Retina (tissue), 1 donor: ENCODE measurements at places on chromosomes 5 and 9.

GRCh38 chr5:55383254-55383653 lies 75.5 kb downstream of the MTREX start:
- DNase-seq, result no peak

DNA sequence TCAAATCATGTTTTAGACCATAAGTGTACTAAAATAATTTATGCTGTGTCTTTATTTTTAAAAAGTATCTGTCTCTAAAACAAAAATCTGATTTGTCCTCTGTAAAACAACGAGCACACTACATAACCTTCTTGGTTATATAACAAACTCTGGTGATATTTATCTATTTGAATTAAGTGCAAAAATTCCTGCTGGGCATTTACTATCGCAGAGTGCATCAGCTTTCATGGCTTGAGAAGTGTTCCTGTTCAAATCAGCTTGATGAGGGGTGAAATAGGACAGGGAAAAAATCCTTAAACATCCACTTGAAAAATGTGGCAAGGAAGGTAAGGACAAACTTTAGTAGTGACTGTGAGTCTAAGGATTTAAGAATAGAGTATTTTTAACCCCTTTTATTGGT lies 65.3 kb downstream of the PRR16 start:
- no peak for DNase-seq

DNA sequence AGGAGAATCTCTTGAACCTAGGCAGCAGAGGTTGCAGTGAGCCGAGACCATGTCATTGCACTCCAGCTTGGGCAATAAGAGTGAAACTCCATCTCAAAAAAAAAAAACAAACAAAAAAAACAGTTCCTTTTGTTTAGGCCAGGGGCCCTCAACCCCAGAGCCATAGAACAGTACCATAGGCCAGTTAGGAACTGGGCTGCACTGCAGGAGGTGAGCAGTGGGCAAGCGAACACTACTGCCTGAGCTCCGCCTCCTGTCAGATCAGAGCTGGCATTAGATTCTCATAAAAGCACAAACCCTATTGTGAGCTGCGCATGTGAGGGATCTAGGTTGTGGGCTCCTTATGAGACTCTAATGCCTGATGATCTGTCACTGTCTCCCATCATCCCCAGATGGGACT lies 49.1 kb upstream of the SUB1 start:
- peak; percentile 18 for DNase-seq

DNA sequence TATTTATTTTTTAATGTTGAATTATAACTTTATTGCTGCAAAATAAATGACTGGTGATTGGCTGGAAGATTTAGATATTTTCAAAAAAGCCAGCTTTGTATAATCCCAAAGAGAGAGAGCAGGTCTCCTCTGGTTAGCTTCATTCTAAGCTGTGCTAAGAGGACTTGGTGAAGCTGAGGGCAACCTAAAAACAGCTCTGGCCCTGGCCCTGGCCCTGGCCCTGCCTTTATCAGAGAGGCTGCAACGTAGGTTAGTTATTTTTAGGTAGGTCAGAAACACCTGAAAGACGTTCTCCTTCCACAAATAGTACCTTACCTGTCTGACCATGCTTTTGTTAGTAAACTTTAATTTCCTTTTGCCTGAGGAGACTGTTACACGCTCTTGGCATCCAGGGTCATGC lies 58.7 kb downstream of the KLF9 start:
- DNase-seq, result no peak

GRCh38 chr5:28648108-28648507 lies 1609.7 kb upstream of the CDH9 start:
- no peak for DNase-seq

GRCh38 chr5:77637998-77638762 lies at the start of gene OTP:
TSS of gene OTP (minus strand) at chr5:77638713. CDS start at chr5:77638549, 164 bp downstream.
- DNase-seq, result peak; percentile 33

- DNase-seq, result no peak
Observed at GRCh38 chr9:24096756-24097155, 270.7 kb upstream of the ELAVL2 start.

DNA sequence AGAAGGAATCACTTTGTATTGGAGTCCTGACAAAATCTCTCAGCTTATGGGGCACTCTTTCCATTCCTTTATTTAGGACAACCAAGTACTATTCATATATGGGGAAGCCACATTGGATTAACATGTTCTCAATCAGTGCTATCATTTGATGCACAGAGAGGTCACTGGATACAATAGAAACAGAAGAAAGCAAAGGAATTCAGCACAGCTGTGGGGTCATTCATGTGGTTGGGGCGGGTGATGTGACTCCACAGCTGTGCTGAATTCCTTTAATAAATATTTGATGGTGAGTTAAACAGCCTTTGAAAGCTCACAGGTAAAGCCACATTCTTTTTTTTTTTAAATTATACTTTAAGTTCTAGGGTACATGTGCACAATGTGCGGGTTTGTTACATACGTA lies 854 bp upstream of the TEX48 start:
- DNase-seq, result no peak

DNA sequence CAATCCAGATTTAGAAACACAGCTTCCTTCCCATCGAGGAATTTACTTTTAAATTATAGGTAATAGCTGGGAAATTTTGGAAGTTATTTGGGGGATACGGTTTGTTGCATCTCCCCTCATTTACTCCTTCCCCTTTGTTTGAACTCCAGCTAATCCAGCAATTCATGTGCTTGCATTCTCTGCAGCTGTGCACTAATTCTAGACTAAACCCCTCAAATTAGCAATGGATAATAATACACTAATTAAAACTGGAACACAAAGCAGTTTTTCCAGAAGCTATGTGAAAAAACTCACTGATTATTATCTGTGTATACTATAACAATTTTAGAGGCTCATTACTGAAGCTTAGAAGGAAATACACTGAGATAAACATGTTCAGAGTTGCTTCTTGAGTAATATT lies 751.2 kb upstream of the ZNF608 start:
- no peak for DNase-seq

DNA sequence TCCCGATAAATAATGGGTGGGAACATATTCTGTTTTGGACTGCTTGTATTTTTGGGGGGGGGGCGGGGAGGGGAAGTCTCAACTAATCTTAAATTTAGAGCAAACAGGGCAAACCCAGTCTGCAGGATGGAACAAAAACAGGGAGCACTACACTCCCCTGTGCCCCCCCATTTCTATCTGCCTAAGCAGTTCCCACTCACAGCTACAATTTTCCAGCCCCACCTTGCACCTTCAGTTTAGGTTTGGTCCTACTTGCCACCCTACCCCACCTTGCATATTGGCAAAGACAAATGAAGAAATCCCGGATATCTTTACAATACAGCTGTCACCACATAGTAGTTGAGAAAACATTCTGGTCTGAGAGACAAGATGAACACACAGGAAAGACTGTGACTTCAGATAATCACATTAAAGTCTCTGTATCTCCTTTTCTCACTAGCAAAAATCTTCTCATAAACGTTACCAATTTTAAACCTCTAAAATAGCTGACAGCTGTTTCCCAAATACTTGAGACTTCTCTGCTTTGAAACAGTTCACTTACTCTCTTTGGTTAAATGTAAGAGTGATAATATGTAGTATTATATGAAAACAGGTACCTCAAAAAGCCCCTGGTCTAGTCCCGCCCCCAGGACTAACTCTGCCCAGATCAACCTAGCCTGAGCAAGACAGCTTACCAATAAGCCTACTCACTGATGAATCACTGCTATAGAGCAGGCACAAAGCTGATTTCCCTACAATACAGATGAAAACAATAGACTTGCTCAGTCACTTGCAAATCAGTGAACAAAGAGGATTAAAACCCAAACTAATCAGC lies 5.2 kb upstream of the RAPGEF6 start:
- no peak for DNase-seq

DNA sequence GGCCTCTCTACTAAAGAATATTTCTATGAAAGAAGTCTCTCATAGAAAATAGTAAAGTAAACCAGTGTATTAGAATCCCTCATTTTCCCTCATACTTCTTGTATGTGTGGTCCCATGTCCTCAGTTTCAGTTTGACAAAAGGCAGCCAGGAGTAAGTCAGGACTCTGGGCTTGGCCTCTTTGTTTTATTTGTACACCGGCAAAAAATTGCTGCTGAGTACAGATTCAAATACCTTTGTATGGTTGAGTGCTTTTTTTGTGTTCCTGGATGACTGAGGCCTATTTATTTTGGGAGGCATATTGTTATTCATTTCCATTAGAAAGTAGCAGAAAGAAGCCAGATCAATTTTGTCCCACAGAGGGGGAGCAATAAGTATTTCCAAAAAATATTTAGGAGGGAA lies 47.3 kb upstream of the CEP78 start:
- DNase-seq, result no peak

DNA sequence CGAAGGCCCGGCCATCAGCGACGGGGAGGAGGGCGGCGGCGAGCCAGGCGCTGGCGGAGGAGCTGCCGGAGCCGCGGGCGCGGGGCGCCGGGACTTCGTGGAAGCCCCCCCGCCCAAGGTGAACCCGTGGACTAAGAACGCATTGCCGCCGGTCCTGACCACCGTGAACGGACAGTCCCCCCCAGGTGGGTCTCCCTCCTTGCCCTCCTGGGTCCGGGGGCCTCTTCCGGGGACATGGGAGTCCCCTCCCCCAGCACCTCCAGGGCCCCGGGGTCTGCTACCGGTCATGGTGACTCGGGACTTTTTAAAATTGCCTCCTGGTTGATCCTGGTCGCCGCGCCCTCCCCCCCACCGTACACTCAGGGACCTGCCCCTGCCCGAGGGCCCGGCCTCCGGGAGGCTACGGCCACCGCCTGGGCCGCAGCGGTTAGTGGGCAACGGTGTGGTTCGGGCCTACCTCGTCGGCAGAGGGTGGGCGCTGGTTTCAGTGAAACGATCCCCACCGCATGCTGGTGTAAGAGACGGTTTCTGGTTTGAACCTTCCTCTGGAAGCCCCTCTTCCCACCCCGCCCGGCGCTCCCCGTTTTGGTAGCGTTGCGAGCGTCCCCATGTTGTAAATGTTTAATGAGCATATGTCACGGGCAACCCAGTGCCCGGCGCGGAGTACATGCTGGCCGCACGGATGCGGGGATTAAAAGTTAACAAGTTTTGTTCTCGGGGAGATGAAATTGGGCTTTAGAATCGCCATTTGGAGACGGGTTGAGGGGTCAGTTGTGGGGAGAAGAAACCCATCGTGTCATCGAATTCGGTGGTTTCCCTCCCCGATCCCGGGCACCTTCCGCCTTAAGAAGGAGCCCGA lies 1.1 kb downstream of the LARP1 start:
- DNase-seq, result peak; percentile 76

DNA sequence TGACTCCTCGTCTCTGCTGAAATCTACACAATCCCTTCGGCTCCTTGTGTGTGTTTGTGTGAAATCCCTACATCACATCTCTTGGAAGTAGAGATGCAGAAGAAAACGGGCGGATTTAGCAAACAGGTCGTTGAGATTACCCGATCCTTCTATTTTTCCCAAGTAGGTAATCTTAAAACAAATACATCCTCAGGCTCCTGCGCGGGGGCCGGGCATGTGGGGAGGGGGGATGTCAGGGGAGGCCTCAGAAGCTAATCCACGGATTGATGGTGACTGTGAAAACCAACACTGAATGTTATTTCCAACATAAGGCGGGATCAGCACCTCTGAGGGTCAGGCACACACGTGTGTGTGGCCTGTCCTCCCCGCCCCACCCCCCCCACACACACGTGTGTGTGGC lies 137.8 kb downstream of the ROR2 start:
- DNase-seq, result no peak

- no peak for DNase-seq
Observed at GRCh38 chr9:137827908-137828526, 49.6 kb upstream of the CACNA1B start.

- no peak for DNase-seq
Observed at GRCh38 chr5:61048534-61048933, 103.5 kb downstream of the NDUFAF2 start.

GRCh38 chr5:122730037-122730436 lies 44.8 kb upstream of the SNX2 start:
- no peak for DNase-seq

GRCh38 chr5:66909364-66909763 lies 287.2 kb downstream of the CD180 start:
- no peak for DNase-seq
